Fibroblast of lung (primary cell): ENCODE measurements at places on chromosomes 7 and 10. TPM values are rescaled to one million over a fixed set of nuclear protein-coding genes. Genes with fewer than 3 reads are reported as not detected.

Gene FXYD4
- total RNA-seq, result not detected in 2 replicates

Gene MMD2
- total RNA-seq, result not detected in 2 replicates

GRCh38 chr7:38506756-38507155, 124.4 kb downstream of the AMPH start:
- DNase-seq, result peak; percentile 37

DNA sequence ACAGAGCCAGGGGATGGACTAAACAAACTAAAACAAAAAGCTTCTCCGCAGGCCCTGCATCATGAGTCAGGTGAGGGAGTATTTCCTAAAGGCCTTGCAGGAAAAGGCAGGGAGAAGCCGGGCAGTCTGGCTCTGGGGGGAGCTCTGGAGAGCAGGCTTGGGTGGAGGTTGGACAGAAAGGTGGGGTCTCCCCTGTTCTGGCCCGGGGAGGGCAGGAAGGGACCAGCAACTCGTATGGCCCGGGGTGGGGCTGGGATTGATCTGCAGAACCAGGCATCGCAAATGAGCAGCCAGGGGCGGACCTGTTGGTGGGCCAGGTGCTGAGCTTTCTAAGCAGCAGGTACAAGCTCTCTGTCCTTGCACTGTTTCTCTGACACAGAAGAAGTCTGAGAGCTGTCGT, 235.2 kb downstream of the TCERG1L start:
- DNase-seq, result no peak
